M059J (cell line): ENCODE measurements at places on chromosomes 1 and 21.
A peak's percentile ranks its signal among the peaks of the same experiment; 100 is the strongest.

- no peak for DNase-seq
Observed at GRCh38 chr1:219539645-219540254, 73.2 kb downstream of the ZC3H11B start.

GRCh38 chr1:47521034-47521881, 83.4 kb downstream of the FOXD2 start:
- no peak for DNase-seq

GRCh38 chr1:24152631-24153494, 9.9 kb upstream of the IL22RA1 start:
- DNase-seq: no peak

DNA sequence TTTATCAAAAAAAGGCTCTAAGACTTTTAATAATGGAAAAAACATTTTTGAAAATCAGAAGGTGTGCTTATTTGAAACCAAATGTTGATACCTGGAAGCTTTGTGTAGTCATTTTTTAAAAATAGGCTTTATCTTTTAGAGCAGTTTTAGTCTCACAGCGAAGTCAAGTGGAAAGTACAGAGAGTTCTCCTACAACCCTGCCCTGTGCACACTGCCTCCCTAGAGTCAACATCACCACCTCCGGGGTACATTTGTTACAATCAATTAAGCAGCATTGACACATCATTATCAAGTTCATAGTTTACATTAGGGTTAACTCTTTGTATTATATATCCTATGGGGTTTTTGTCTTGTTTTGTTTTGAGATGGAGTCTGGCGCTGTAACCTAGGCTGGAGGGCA, 10.7 kb upstream of the ERO1B start:
- no peak for DNase-seq

DNA sequence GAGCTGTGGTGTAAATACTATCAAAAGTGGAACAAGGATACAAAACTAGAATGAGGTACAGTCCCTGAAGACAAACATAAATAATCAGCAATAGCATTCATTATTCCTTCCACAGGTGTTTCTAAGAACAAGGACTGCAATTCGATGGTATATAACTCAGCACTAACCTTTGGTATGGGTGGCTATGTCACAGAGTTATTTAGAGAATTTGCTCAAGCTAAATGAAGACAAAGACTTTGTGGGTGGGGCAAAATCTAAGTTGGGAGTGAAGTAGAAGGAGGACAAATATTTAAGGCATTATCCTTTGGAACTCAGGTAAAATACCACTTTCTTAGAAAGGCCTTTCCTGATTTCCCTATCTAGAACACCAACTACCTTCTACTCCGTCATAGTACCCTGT, 51.5 kb upstream of the CNN3 start:
- DNase-seq: no peak

DNA sequence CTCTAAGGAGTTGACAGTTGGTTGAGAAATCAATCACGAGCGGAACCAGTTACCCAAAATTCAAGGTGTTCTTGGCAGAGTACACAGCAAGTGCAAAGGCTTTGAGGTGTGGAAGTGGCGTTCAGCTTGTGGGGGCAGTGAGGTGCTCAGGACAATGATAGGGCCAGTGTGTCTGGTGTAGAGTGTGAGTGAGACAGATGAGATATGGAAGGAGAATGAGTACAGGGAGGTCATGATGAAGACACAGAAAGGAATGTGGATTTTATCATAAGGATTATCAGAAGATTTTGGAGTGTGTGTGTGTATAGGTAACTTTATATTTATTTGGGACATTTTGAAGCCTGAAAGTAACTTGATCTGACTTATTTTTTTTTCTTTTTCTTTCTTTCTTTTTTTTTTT, 40.9 kb downstream of the IFI44 start:
- DNase-seq: no peak

DNA sequence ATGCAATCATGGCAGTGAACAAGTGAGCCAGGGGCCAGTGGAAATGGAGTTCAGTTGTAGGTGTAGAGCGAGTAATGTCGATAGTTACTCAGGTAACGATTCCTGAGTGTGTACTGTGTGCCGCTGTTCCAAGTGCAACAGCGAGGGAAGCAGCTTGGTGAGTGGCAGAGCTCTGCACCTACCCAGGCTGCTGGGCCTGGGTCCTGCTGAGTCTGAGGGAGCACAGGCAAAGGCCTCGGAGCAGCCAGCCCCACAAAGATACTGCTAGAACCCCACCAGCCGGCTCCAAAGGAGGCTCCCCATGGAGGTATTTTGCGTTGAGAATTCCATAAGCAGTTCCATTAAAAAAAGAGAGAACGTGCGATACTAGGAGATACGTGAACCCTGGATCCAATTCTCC, 23.2 kb downstream of the PARP1 start:
- no peak for DNase-seq

- DNase-seq: peak; percentile 87
Observed at GRCh38 chr1:150507912-150508864, at the start of gene ECM1. ECM1 (plus strand) TSS chr1:150508109; CDS start chr1:150508210, 101 bp downstream.

DNA sequence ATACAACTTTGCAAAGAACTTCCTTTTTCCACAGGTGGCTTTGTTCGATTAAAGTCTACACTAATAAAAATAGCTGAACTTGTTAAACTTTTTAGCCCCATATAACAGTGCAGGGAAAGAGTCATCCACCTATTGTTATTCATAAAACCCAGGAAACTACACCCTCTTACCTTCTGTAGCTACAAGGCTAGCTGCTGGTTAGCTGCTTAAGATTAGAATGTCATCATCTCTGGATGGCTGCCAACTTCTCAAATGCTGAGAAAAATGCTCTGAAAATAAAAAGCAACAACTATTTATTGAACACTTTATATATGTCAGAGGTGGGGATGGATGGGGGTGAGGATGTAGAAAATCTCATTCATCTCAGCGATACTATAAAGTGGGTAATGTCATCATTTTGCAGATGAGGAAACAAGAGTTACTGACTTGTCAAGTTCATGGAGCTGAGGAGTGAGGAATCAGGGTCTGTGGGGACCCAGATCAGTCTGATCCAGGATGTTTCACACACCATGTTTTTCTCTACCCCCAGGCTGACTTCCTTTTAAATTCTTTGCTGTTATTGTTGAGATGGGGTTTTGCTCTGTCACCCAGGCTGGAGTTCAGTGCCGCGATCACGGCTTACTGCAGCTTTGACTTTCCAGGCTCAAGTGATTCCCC, 17.1 kb downstream of the ATP5PF start:
- peak; percentile 43 for DNase-seq

GRCh38 chr1:44621841-44622286, 52.4 kb downstream of the TMEM53 start:
- no peak for DNase-seq

GRCh38 chr1:113965703-113966412, 13.4 kb upstream of the OLFML3 start:
- DNase-seq: no peak

- DNase-seq: no peak
Observed at GRCh38 chr1:241306125-241306790, 50.7 kb downstream of the RGS7 start.

- no peak for DNase-seq
Observed at GRCh38 chr1:204188959-204189639, 7.2 kb downstream of the KISS1 start.

GRCh38 chr1:224640018-224640417, 23.9 kb downstream of the CNIH3 start:
- DNase-seq: no peak

DNA sequence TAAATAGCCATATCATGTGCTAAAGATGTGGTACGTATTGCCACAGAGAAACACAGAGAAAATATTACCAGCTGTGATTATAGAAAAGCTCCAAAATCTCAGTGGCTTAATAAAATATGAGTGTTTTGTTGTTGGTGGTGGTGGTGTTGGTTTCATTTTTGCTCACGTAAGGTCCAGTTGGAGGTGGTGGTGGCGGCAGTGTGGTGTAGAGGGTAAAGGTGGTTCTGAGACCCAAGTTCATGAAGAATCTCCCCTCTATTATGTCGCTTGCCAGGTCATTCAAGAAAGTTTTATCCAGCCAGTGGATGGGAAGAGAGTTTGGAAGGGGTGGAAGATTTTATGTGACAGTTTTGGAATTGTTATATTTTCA, 217.6 kb upstream of the SAMSN1 start:
- no peak for DNase-seq

DNA sequence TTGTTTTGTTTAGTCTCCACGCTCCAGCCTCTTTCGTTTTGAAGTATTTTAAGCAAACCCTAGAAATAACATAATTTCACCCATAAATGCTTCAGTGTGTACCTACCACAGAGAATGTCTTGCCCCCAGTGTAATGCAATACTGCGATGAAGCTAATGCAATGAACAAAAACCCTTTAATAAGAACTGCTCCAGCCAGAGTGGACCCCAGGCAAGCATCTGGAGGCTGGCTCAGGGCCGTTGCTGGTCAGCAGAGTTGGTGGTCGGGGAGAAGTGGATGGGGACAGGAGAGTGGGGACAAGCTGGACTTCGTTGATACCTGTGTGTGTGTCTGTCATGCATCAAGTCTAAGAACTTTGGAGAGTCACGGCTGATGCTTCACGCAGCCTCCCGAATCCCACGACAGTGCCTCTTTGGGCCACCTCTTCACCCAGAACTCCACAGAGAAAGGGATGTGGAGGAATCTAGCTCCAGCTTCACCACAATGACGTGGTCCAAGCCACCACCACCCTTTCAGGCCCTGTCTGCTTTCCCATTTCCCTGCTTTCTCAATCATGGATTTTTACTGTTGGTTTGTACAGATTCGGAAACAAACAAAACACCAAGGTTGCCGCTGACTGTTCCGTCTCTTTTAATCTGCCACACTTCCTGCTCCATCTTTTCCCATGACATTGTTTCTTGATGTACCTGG, 108.6 kb upstream of the ERRFI1 start:
- DNase-seq: peak; percentile 58

- no peak for DNase-seq
Observed at GRCh38 chr1:158179301-158180041, 1.2 kb upstream of the CD1D start.

GRCh38 chr1:24369801-24370200, 43.8 kb downstream of the STPG1 start:
- no peak for DNase-seq

GRCh38 chr21:41170442-41170841, 2.5 kb downstream of the BACE2 start:
- DNase-seq: peak; percentile 78

- no peak for DNase-seq
Observed at GRCh38 chr1:212432272-212432660, 454 bp upstream of the NENF start.

DNA sequence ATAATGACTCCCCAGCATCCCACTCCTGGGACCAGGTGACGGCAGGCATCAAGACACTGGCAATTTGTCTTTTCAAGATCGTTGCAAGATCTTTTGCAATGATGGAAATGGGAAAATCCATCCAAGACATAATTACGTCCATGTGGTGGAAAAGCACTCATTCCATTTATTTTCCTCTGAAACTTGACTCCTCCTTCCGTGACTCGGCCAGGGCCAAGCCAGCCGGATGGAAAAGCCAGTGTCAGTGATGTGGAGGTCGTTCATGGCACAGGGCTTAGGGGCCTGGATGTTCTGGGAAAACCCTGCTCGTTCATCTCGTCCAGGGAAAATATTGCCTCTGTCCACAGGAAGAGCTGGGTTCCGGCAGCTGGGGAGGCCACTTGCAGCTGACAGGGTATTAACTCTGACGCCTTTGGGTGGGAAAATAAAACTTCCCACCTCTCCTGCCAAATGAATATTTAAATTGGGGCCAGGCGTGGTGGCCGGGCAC, 46.2 kb downstream of the C1orf198 start:
- DNase-seq: no peak

DNA sequence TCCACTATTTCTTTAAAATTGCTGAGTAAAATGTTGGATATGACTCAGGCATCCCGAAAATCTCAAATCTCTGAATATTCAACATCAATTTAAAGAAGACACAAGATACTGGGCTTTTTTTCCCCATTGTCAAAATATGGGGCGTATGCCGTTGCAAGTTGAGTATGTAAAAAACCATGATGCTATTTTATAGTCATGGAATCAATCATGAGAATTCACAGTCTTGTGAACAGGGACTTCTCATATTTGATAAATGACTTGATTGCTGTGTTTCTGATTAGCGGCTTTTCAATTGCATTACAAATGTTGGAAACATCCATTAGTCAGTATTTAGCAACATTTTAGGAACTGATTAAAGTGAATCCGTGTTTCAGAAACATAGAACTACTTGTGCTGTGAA, 45.3 kb downstream of the SETD4 start:
- DNase-seq: no peak

DNA sequence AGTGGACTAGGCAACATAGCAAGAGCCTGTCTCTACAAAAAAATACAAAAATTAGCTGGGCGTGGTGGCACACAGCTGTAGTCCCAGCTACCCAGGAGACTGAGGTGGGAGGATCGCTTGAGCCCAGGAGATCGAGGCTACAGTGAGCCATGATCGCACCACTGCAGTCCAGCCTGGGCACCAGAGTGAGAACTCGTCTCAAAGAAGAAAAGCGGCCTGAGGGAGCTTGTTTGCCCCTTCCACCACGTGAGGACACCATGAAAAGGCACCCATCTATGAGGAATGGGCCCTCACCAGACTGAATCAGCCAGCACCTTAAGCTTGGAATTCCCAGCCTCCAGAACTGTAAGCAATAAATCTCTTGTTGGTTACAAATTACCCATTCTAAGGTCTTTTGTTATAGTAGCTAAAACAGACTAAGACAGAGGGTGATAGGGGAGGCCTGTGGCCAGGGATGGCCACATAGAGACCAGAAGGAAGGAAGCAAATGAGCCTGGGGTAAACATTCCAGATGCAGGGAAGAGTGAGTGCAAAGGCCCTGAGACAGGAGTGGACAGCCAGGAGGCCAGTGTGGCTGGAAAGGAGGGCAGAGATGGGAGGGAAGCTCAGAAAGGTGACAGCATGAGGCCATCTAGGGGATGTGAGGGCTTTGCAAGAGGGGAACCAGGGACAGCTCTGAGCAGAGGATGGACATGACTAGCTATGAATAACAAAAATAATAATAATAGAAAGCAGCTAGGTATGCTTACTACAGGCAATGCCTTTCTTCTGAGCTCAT, 120.1 kb downstream of the MATN1 start:
- no peak for DNase-seq

DNA sequence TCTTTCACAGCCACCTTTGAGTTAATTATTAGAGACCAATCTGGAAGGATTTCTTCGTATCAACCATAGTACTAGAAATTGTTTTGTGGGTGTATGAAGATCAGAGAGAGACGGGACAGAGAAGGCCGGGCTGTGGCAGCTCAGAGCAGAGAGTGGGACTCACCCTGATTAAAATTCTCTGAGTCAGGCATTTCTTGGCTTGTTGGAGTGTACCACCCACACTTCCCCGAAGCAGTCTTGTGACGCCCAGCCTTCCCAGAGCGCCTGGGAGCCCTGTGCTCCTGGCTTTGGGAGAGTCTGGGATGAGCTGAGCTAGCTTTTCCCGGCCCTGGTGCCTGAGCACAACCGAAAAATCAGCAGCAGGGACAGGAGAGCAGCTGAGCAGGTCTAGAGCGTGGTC, 19.4 kb downstream of the PLEKHM2 start:
- peak; percentile 68 for DNase-seq

DNA sequence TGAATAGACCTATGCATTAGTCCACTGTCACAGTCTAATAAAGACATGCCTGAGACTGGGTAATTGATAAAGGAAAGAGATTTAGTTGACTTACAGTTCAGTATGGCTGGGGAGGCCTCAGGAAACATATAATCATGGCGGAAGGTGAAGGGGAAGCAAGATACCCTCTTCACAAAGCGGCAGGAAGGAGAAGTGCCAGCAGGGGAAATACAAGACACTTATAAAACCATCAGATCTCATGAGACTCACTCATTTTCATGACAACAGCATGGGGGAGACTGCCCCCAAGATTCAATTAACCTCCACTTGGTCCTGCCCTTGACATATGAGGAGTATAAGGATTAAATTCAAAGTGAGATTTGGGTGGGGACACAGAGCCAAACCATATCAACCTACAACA, 59.4 kb downstream of the CAPN9 start:
- DNase-seq: no peak
